PC-3 (cell line): ENCODE measurements at places on chromosomes 6 and 20. TPM values are rescaled to one million over a fixed set of nuclear protein-coding genes. Genes with fewer than 3 reads are reported as not detected.

APOM gene
- 1.6 and 2.2 TPM in 2 replicates for total RNA-seq

OPN5 gene
- not detected in 2 replicates for total RNA-seq

- no peak overlapping the region for H3K27ac ChIP-seq
- H3K36me3 ChIP-seq, result no peaks in the 10 kb centered on the region
- peaks cover 6% of the 10 kb centered on the region; the same call in 1 of the 2 replicates for H3K4me1 ChIP-seq
- H3K27me3 ChIP-seq, result peaks cover 74% of the 10 kb centered on the region
- peak; percentile 80 for DNase-seq
Observed at GRCh38 chr20:49508435-49509199, 26.1 kb upstream of the KCNB1 start.

- H3K27me3 ChIP-seq, result no peaks in the 10 kb centered on the region
- no peaks in the 10 kb centered on the region for H3K36me3 ChIP-seq
- H3K4me1 ChIP-seq, result peaks cover 16% of the 10 kb centered on the region
- DNase-seq, result peak; percentile 73
- peak overlapping the region; percentile 19 for H3K27ac ChIP-seq
Observed at GRCh38 chr6:134787261-134787877, 162.5 kb downstream of the ALDH8A1 start.

DNA sequence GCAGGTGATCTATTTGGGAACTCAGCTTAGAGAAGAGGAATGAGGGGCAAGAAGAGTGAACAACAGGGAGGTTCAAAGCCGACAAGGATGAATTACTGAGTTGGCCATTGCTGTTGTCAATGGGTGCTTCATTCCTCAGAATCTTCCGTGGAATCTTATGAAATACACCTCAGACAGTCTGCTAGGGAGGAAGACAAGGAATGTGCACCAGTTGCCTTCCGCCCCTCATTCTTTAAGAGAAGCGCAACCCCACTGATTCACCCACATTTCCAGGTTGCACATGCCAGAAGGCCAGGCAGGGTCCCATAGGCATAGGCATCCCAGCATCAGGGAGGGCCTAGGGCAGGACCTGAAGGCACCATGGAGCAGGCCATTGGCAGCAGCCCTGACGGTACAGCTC is 127.5 kb upstream of the TNFAIP3 start:
- H3K36me3 ChIP-seq, result no peaks in the 10 kb centered on the region
- no peak overlapping the region for H3K4me3 ChIP-seq
- H3K27me3 ChIP-seq, result no peaks in the 10 kb centered on the region

DNA sequence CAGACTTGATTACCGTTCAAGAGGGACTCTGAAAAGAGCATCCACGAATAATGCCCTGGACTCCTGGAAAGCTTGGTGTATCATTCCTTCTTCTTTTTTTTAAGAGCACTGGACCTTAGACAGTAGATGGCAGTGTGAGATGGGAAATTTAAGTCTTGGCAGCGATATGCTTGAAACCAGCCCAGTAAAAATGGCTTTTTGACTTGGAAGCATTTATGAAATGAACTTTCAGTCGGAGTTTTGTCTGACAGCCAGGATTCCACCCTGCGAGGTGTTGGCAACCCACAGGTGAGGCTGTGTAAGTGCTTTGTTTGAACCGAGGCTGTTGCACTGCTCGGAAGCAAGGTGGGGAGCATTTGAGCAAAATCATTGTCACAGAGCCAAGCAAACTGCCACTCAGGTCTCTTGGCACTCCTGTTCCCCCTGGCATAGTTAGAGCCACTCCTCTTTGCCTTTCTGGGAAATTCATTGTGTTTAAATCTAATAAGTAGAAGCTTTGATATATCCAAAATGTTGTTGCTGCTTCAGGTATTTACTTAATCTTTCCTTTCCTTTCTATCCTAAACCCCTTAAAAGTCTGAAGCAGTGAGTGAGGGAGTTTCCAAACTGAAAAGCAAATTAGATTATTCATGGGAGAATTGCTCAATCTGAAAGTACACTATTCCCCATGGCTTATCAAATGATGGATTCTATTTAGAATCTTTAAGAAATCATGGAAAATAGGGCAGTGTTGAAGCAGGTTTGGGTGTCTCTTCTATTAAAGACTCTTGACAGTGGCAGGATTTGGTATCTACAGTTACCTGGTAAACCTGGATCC is 272.8 kb upstream of the SLC35B3 start:
- H3K4me1 ChIP-seq, result no peaks in the 10 kb centered on the region
- peak; percentile 62 for DNase-seq
- no peak overlapping the region for H3K27ac ChIP-seq
- no peak overlapping the region for H3K4me3 ChIP-seq

NCR2 gene
- total RNA-seq, result not detected in 2 replicates

- no peak overlapping the region for H3K4me3 ChIP-seq
- DNase-seq, result no peak
- H3K27me3 ChIP-seq, result no peaks in the 10 kb centered on the region
- no peaks in the 10 kb centered on the region for H3K36me3 ChIP-seq
Observed at GRCh38 chr6:22334778-22335177, 37.9 kb upstream of the PRL start.

DNA sequence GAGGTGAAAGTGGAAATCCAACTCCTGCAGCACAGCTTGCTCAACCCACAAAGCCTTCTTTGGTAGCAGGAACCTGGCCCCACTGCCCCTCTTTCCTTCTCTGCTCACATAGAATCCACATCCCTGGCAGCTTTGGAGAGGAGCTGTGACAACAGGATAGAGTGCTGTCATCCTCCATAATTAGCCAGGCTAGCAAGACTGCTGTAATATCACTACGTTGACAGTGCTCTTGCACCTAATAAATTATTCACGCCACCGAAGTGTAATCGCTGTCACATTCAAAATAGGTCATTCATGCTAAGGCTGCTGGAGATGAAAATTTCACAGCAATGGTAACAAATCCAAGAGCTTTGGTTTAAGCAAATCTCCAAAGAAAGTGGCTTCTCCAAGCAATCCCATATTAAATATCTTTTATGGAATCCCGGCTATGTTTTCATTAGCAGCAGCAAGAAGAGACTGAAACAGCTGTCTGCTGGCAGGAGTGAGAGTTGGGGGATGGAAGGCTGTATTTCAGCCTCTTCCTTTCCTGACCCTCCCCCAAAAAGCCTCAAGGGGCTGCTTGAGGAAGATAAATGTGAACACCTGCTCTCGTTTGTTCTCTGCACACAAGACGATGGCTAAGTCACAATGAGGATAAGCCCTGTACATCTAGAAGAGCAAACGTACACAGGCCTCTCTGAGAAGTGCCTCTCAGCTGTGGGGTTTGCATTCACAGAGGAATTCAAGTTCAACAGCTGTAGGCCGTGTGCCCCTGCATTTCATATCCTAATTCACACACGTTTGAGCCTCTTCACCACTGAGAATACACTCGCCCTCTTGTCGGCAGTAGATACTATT is 16.5 kb downstream of the RIPOR2 start:
- H3K27ac ChIP-seq, result no peak overlapping the region
- DNase-seq, result no peak
- H3K36me3 ChIP-seq, result no peaks in the 10 kb centered on the region
- no peak overlapping the region for H3K4me3 ChIP-seq
- H3K4me1 ChIP-seq, result no peaks in the 10 kb centered on the region

MRAP2 gene
- total RNA-seq, result 0.07 and 0.12 TPM in 2 replicates

DNA sequence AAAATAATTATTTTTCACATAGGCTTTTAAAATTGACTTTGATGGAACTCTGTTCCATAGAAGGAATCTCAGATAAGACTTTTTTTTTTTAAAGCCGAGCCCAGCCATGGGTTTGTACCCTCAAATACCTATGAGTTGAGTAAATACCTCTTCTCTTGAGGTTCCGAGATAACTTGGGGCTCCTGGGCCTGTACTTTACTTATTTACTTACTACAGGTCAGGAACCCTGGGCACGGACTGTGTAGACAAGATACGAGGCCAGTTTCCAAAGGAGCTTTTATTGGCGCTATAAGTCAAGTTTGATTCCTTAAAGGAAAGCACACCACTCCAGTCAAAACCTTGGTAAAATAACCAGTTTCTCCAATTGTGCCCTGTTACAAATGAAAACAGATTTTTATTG is 7.5 kb downstream of the AFG1L start:
- H3K4me1 ChIP-seq, result no peaks in the 10 kb centered on the region
- no peak for DNase-seq
- no peak overlapping the region for H3K27ac ChIP-seq
- no peak overlapping the region for H3K4me3 ChIP-seq
- H3K36me3 ChIP-seq, result no peaks in the 10 kb centered on the region

- no peak overlapping the region for H3K27ac ChIP-seq
- peaks cover 5% of the 10 kb centered on the region for H3K4me1 ChIP-seq
- H3K27me3 ChIP-seq, result no peaks in the 10 kb centered on the region
Observed at GRCh38 chr20:35792740-35793139, 20.9 kb downstream of the PHF20 start.

IP6K3 gene
- total RNA-seq, result not detected in 2 replicates

GRCh38 chr6:137157601-137158000 is 15.8 kb downstream of the IL22RA2 start:
- no peaks in the 10 kb centered on the region for H3K27me3 ChIP-seq
- H3K4me1 ChIP-seq, result no peaks in the 10 kb centered on the region
- no peak overlapping the region for H3K27ac ChIP-seq
- H3K4me3 ChIP-seq, result no peak overlapping the region
- DNase-seq, result no peak

- H3K4me3 ChIP-seq, result no peak overlapping the region
- DNase-seq, result no peak
- no peaks in the 10 kb centered on the region for H3K27me3 ChIP-seq
- no peaks in the 10 kb centered on the region for H3K36me3 ChIP-seq
- no peak overlapping the region for H3K27ac ChIP-seq
Observed at GRCh38 chr6:25946631-25947030, 16.0 kb upstream of the TRIM38 start.

DNA sequence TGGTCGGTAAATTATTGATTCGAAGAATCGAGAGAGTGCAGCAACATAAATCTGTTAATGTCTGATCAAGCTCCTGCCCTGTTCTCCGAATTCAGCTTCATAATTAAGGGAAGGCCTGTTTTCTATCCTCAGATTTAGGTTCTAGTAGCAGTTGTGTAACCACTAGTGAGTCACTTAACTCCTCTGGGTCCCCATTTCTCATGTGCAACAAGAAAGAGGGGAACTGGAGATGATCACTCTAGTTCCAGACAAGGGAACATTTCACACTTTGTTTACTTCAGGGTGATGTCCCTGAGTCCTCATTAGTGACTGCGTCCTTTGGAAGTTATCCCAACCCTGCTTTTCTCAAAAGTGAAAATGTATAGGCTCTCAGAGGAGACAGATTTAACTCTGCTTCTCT is 68.1 kb upstream of the RNF146 start:
- no peak overlapping the region for H3K27ac ChIP-seq
- no peaks in the 10 kb centered on the region for H3K36me3 ChIP-seq
- DNase-seq, result no peak
- H3K4me1 ChIP-seq, result no peaks in the 10 kb centered on the region; the same call in 1 of the 2 replicates
- no peaks in the 10 kb centered on the region for H3K27me3 ChIP-seq
- H3K4me3 ChIP-seq, result no peak overlapping the region

DNA sequence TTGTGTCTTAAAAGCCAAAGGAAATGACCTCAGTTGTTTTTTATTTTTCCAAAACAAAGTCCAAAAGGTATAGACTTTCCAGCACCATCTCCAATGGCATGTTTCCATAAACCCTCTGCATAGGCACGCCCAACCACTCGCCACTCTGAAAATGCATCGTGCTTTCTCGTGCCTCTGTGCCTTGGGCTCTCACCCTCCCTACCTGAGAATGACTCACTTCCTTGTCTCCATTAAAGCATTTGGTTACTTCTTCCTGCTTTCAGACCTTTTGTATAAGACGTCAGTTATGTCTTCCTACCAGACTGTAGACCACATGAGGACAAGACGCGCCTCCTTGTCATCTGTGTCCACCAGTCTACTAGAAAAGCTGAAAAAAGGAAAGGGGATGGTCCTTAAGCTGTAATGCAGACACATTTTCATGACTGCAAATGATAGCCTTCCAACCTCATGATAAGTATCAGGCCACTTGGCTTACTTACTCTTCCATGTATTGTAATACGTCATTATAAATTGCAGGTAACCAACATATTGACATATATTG is 61.2 kb upstream of the CDYL start:
- H3K27ac ChIP-seq, result no peak overlapping the region

DNA sequence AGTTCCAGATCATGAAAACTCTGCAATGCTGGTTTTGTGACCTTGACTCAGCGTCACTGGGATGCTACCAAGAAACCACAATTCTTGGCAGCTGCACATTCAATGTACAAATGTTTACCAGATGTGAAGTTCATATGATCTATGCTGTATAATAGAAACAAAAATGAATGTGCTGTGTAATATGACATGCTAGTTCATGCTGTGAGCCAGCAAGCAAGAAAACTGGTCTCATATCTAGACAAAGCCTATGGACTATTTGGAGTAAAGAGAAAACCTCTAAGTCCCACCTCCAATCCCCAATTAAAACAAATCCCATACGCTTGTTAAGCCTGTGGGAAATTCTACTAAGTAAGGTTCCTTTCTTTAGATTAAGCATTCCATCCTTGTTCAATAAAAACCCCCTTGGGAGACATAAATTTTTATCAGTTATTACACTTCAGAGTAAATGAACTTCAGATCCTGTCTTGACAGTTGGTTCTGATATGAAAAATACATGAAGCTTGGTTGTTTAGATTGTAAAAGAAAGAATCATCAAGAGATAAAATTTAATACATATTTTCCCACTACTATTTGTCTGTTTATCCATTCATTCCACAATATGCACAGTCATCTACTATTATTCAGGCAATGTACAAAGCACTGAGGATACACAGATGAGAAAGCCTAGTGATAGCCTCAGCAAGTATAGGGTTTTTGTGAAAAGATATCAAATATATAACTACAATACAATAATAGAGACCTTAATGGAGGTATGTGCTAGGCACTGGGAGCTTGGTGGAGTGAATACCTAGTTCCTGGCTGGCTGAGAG is 20.1 kb downstream of the COL21A1 start:
- no peak overlapping the region for H3K4me3 ChIP-seq
- H3K36me3 ChIP-seq, result no peaks in the 10 kb centered on the region
